Fibroblast of skin of right biceps (primary cell): ENCODE measurements at places on chromosomes 7 and 10.
A peak's percentile ranks its signal among the peaks of the same experiment; 100 is the strongest.

DNA sequence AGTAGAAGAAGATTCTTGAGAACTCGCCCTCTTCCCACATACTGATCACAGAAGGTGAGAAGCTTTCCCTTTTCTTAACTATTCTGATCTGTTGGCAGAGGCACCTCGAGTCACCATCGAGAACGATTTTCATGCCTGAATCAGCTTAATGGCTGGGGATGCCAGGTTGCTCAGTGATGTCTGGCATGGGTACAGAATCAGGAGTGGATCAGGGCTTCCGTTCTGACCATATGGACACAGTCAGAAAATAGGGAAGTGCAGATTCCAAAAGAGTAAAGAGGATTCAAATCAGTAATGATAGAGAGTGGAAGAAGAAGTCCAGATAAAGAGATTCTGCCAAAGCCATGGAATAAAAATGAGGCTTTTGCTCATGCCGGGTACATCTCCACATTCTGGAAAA is 52.0 kb upstream of the GRB10 start:
- no peak for DNase-seq

DNA sequence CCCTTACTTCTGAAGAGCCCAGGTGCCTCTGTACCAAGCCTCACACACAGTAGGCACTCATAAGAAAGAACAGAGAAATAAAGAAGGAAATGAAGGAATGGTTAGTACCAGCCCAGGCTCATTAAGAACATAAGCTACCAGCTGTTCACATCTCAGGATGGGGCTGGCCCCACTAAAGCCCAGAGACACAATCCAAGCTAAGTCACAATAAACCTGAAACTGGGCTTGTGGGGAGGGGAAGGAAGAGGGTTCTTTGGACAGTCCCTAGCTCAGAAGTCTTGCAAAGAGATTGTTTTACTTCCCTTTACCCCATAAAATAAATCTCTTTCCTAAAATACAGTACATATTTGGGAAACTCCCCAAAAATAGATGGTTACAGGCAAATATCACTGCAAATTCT is 24.3 kb downstream of the FBXW4 start:
- DNase-seq, result no peak

DNA sequence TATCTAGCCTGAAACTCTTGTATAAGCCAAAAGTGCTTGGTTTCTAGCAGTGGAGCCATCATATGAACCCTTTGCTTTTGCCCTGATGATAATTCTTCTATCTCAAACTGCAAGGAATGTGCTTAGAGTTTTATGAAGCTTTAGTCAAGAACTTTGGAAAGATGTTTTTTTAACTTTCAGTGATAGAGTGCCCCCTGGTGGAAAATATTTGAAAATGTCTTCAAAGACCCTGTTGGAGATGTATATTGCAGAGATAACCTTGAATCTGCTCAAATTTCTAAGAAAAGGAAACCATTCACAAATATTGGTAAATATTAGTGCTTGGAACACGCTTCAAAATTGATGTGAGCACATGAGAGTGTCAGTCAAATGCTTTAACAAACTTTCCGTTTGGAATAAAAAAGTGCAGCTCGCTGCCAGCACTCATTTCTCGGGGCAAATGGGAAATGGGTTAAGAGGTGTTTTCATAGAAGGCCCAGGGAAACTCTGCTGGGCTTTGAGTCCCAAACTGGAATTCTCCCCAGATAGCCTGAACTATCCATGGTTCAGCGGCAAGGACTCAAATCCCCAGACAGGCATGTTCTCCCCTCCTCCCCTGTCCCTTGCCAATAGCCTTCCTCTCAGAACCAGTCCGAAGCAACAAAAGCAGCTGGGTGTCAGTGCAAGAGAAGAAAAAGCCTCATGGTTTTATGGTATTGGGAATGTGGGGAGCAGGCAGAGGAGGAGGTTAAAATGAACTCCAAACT is 129.3 kb downstream of the MYOF start:
- peak; percentile 54 for DNase-seq

GRCh38 chr10:63099734-63100133 is 33.4 kb upstream of the NRBF2 start:
- DNase-seq, result no peak

- peak; percentile 34 for DNase-seq
These were observed 13.6 kb downstream of the VPS50 start for GRCh38 chr7:93245525-93246432.

DNA sequence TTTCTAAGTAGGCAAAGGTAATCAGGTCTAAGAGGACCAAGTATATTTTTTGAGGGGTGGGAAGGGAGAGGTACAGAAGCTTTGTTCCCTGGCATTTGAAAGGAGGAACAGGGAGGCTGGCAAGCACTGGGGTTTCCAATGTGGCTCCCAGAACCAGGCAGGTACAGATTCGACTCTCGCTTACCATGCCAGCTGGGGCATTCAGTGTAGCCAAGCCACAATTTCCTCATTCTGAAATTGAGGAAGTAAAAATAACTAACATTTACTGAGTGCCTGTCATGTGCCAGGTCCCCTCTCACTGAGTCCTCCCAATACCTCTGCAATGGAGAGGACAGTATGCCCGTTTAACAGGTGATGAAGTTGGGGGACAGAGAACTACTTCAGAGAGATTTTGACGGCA is 45.9 kb upstream of the BET1 start:
- no peak for DNase-seq

DNA sequence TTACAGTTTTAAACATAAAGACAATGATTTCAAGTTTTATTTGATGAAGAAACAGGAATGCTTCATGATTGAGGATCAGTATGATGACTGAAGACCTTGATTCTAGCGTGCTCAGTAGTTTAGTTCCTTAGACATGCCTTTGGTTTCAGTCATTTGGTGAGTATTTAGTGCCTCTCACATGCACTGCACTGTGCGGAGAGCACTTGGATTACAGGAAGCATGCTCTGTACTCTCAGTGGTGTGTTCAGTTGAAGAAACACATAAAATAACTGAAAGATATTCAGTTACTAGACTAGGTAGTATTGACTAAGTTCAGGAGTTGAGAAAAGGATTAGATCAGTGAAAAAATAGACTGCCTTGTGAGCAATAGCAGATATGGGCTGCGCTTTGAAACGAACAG is 25.5 kb downstream of the RBM17 start:
- peak; percentile 24 for DNase-seq
